ENCODE measurements at places on chromosomes 3 and 15.

DNA sequence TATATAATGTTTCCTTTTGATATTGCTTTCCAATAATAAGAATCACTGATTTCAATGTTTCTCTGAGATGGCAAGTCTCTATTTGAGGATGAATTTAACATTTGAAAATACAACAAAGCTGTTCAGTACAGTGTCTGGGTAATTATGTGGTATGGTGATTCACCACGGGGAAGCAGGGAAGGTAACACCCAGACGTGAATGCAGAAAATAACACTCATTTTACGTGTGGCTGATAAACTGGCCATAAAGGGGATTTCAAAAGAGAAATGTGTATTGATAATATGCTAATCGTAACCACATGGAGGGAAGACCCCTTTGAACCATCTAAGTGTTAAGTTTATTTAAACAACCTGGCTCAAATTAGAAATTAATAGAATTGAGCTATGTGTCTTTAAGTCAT is 344.6 kb downstream of the GRM7 start:
- 0 out of 2 replicates have a peak, but pooled peaks cover 12% of the 10 kb centered on the region for H3K4me1 ChIP-seq
- H3K36me3 ChIP-seq: no peaks in the 10 kb centered on the region
- peak; percentile 13 for DNase-seq
- no peaks in the 10 kb centered on the region for H3K27me3 ChIP-seq

DNA sequence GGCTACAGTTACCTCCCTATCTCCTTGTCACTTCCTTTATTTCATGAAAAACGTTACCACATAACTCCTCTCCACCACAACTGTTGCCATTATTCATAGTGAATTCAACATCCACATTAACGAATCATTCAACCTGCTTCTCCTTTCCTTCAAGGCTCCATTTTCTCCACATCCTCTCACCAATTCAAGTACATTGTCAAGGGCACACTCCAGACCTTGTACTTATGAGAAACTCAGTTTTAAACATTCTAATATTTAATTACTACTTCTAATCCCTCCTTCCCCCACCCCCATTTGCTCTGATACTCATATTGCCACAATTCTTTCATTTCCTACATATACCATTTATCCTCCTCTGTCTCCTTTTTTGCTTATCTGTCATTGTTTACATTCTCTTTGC is 871.2 kb downstream of the TUSC7 start:
- H3K27me3 ChIP-seq: no peaks in the 10 kb centered on the region
- H3K36me3 ChIP-seq: no peaks in the 10 kb centered on the region
- peaks cover 23% of the 10 kb centered on the region for H3K4me1 ChIP-seq

- H3K4me3 ChIP-seq: peak overlapping the region; percentile 90
- H3K27ac ChIP-seq: peak overlapping the region; percentile 82
- DNase-seq: peak; percentile 66
Observed at GRCh38 chr15:44535523-44536301, 1.2 kb upstream of the EIF3J start.

DNA sequence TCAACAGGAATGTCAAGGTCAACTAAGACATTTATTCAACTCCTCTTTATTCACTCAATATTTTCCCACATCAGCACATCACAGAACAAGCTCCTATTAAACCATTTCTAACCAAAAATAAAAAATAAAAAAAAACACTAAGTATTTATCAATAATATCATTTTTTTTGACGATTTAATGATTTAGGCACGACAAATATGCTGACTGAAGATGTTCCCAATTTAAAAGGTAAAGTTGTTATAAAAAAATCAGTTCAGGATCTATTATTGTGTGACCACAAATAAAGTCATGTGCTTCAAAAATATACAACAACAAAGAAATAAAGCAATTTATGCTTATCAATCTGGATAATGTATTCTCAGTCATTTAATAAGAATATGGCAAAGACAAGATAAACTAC is 16.2 kb downstream of the DPH6 start:
- no peaks in the 10 kb centered on the region for H3K27me3 ChIP-seq
- H3K4me1 ChIP-seq: no peaks in the 10 kb centered on the region
- no peak overlapping the region for H3K4me3 ChIP-seq
- no peak for DNase-seq
- H3K36me3 ChIP-seq: no peaks in the 10 kb centered on the region

- no peak overlapping the region for H3K4me3 ChIP-seq
- H3K27ac ChIP-seq: no peak overlapping the region
- no peaks in the 10 kb centered on the region for H3K4me1 ChIP-seq
- no peaks in the 10 kb centered on the region for H3K27me3 ChIP-seq
- DNase-seq: no peak
Observed at GRCh38 chr3:190912736-190913135, 50.2 kb upstream of the GMNC start.

- no peaks in the 10 kb centered on the region for H3K4me1 ChIP-seq
- no peak for DNase-seq
- no peaks in the 10 kb centered on the region for H3K36me3 ChIP-seq
Observed at GRCh38 chr3:151625086-151625485, 108.6 kb upstream of the AADACL2 start.

DNA sequence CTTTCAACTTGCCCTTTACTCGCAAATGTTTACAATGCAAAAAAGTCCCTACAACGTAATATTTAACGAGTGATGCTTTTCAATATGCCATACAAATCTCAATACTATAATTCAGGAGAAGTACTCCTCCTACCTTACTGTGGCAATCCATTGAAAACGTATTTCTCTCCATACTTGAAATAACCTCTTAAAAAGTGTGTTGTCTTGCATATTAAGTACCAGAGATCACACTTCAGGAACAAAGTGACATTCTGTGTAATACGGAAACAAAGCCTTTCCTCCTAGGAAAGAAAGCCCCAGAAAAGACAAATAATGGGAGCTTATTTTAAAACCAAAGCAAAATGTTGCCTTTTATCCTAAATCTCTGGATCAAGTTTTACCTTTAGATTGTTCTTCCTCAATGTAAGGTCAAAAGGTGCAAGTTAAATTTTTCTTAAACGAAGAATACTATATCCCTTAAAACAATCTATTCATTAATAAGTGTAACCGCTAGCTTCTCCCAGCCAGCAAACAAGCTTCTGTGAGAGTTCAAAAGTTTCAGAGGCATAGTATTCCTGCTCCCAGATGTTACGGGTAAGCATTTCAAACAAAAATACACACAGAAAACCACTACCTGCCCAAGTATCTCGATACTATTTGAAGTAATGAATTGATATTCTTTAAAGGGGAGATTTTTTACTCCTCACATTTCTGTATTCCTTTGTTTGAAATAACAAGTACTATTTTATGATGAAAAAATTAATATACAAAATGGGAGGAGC is 1.7 kb downstream of the TJP1 start:
- H3K36me3 ChIP-seq: no peaks in the 10 kb centered on the region
- H3K27me3 ChIP-seq: peaks cover 49% of the 10 kb centered on the region
- no peak overlapping the region for H3K27ac ChIP-seq
- peaks cover 13% of the 10 kb centered on the region for H3K4me1 ChIP-seq
- H3K4me3 ChIP-seq: peak overlapping the region; percentile 68

GRCh38 chr3:62378921-62379320 is 5.6 kb upstream of the FEZF2 start:
- DNase-seq: no peak
- no peak overlapping the region for H3K4me3 ChIP-seq
- no peak overlapping the region for H3K27ac ChIP-seq
- no peaks in the 10 kb centered on the region for H3K36me3 ChIP-seq
- H3K4me1 ChIP-seq: no peaks in the 10 kb centered on the region

DNA sequence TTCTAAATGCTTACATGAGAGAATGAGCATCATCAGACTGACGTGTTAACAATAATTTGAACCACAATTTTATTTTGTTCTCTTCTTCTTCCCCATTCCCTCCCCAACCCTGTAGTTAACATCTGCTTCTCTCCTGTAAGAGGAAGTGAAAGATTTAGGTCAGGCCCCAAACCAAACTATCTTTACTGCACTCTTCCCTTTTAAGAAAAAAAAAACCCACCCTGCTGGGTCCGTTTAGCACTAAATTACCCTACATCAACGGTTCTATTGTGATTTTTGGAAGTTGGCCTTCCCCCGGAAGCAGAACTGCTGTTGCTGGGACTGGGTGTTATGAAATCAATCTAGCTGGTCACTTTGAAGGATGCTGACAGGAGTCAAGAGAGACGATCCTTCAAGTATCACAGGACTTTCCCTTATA is 49.4 kb downstream of the NFKBIZ start:
- no peaks in the 10 kb centered on the region for H3K27me3 ChIP-seq
- H3K4me3 ChIP-seq: no peak overlapping the region
- DNase-seq: peak; percentile 41
- H3K4me1 ChIP-seq: peaks cover 8% of the 10 kb centered on the region
- H3K27ac ChIP-seq: peak overlapping the region; percentile 30

- no peaks in the 10 kb centered on the region for H3K4me1 ChIP-seq
- H3K36me3 ChIP-seq: no peaks in the 10 kb centered on the region
- H3K4me3 ChIP-seq: no peak overlapping the region
Observed at GRCh38 chr15:74171965-74172541, 1.5 kb upstream of the ISLR start.

DNA sequence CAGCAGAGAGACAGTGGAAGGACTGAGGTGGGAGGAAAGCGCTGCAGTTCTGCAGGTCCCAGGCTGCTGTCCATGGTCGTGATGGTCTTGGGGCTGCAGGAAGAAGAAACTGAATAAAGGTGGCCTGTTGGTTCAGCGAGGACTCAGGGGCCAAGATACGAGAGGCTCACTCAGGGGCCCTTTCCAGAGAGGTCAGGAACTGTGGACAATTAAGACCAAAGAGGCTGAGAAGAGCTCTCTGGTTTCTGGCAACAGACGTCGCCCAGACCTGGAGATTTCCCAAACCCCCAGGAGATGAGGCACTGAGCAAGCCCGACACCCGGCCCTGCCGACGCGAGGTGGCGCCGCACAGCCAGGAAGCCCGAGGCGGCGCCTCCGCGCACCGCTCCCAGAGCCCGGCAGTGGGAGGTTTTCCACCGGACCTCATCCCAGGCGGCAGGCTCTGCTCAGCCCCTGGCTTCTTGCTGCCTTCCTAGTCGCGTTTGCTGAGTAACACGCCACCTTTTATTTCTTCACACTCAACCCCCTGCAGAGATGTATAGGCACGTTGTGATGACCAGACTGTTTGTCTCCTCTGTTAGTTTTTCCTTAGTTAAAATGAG is 56.4 kb upstream of the ARRDC4 start:
- H3K27ac ChIP-seq: no peak overlapping the region
- DNase-seq: peak; percentile 37
- peak overlapping the region; percentile 22 for H3K4me3 ChIP-seq
- no peaks in the 10 kb centered on the region for H3K27me3 ChIP-seq
- H3K36me3 ChIP-seq: no peaks in the 10 kb centered on the region

- DNase-seq: peak; percentile 74
- no peak overlapping the region for H3K27ac ChIP-seq
- peaks cover 31% of the 10 kb centered on the region for H3K4me1 ChIP-seq
- no peaks in the 10 kb centered on the region for H3K36me3 ChIP-seq
- H3K4me3 ChIP-seq: no peak overlapping the region
Observed at GRCh38 chr3:61877359-61878138, 316.2 kb downstream of the PTPRG start.

GRCh38 chr15:80840182-80841130 is 61.3 kb downstream of the CEMIP start:
- H3K4me1 ChIP-seq: no peaks in the 10 kb centered on the region
- H3K27ac ChIP-seq: no peak overlapping the region
- H3K4me3 ChIP-seq: no peak overlapping the region

DNA sequence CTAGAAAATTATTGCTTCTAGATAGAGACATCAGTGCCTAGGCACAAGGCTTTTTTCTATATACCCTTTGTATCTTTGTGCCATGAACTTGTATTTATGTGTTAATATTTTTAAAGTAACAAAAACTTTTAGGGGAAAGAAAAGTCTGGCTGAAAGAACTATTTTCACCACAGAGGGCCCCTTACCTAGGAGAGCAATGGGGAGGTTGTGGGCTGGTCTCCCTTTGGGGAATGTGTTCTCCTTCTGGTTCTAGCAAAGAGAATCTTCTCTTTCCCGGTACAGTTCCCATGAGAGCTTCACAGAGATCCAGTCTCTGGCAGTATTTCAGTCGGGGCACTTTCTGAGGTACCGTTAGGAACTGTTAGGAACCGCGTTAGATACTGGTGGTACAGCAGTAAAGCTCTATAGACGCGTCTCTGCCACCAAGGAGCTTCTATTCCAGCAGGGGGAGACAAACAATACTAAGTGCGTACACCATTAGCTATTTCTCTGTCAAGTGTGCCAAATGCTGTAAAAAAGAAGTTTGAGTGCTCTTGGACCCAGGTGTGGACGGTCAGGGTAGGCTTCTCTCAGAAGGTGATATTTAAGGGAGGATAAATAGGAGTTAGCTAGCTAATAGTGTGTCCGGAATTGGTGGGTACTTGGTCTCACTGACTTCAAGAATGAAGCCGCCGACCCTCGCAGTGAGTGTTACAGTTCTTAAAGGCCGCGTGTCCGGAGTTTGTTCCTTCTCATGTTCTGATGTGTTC is 4.6 kb upstream of the EPB42 start:
- H3K4me3 ChIP-seq: no peak overlapping the region
- no peak overlapping the region for H3K27ac ChIP-seq
- no peaks in the 10 kb centered on the region for H3K36me3 ChIP-seq
- DNase-seq: peak; percentile 80
- H3K4me1 ChIP-seq: no peaks in the 10 kb centered on the region

DNA sequence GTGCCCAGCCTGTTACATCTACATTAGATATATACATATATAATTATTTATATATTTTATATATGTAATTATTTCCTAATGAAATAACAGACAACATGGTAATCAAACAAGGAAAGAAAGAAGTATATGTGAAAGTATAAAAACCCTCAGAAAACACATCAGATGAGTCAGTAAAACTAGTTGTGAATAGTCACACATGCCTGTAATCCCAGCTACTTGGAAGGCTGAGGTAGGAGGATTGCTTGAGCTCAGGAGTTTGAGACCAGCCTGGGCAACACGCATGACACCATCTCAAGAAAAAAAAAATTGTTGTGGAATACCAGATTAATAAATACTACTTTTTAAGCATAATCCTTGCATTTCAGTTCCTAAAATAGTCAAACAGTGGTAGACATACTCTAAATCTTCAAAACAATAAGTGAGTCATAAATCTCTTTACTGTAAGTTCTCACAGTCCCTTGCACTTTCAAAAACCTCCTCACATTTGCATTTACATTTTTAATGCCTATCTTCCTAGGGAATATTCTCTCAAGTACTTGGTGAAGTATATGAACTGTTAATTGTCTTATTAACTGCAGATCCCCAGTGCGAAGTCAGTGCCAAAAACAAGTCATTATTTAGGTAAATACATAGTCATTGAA is 106.5 kb downstream of the MYO9A start:
- DNase-seq: no peak
- no peaks in the 10 kb centered on the region for H3K4me1 ChIP-seq
- no peaks in the 10 kb centered on the region for H3K27me3 ChIP-seq
- H3K27ac ChIP-seq: no peak overlapping the region
- H3K36me3 ChIP-seq: no peaks in the 10 kb centered on the region
- no peak overlapping the region for H3K4me3 ChIP-seq

All from MM.1S (cell line).